Activated CD8-positive, alpha-beta T cell treated with anti-CD3 and anti-CD28 coated beads, Interleukin-2, amount 10 ng/mL, durations not matched to agents 7 days and 5 days (primary cell): ENCODE measurements at places on chromosomes 3 and 15. TPM values are rescaled to one million over a fixed set of nuclear protein-coding genes. Genes with fewer than 3 reads are reported as not detected.

The ANKUB1 gene
- not detected for total RNA-seq

The CILP gene
- 0.05 TPM for total RNA-seq

The ANKRD34C gene
- total RNA-seq = not detected

The ZKSCAN7 gene
- 2.4 TPM for total RNA-seq

The CNTN3 gene
- total RNA-seq = not detected

The TERB2 gene
- not detected for total RNA-seq

The SEC22C gene
- total RNA-seq = 51.4 TPM

The C3orf22 gene
- total RNA-seq = not detected

The STAC gene
- not detected for total RNA-seq

The CYP11A1 gene
- total RNA-seq = not detected

The MUSTN1 gene
- 1.5 TPM for total RNA-seq

The CALML4 gene
- 11.7 TPM for total RNA-seq

The UROC1 gene
- total RNA-seq = not detected

The FHIT gene
- 4.8 TPM for total RNA-seq

The LRRIQ4 gene
- total RNA-seq = 0.13 TPM

The REC114 gene
- not detected for total RNA-seq

The USP50 gene
- not detected for total RNA-seq

The MME gene
- not detected for total RNA-seq

The RHCG gene
- total RNA-seq = not detected

The MAGI1 gene
- not detected for total RNA-seq

The EPB42 gene
- not detected for total RNA-seq

The PLSCR2 gene
- total RNA-seq = not detected

The FAM3D gene
- not detected for total RNA-seq

The KCNMB3 gene
- 0.87 TPM for total RNA-seq

The UPK1B gene
- not detected for total RNA-seq

The PODXL2 gene
- total RNA-seq = 1.7 TPM

The PPP2R3A gene
- total RNA-seq = 0.05 TPM

The GALNT15 gene
- not detected for total RNA-seq

The RPL22L1 gene
- total RNA-seq = 89.3 TPM

The MASP1 gene
- total RNA-seq = not detected

The TNFSF10 gene
- total RNA-seq = 106 TPM

The ADAMTS9 gene
- not detected for total RNA-seq

The ZPLD1 gene
- total RNA-seq = not detected

The ETV5 gene
- total RNA-seq = 0.52 TPM

The OR4M2 gene
- not detected for total RNA-seq

The ACTC1 gene
- not detected for total RNA-seq

The TMEM212 gene
- not detected for total RNA-seq

The SH3BP5 gene
- 12.6 TPM for total RNA-seq

The C3orf85 gene
- not detected for total RNA-seq

The GPR62 gene
- not detected for total RNA-seq

The PRR20G gene
- total RNA-seq = not detected

The CPNE9 gene
- not detected for total RNA-seq

The SYNPR gene
- not detected for total RNA-seq

The MINAR1 gene
- 0.71 TPM for total RNA-seq

The GXYLT2 gene
- not detected for total RNA-seq

The RGMA gene
- not detected for total RNA-seq

The ATP8B4 gene
- total RNA-seq = 39.2 TPM

The CFAP92 gene
- total RNA-seq = 0.18 TPM

The CCR1 gene
- total RNA-seq = 41.4 TPM

The POMGNT2 gene
- 9.7 TPM for total RNA-seq

The LRRC58 gene
- total RNA-seq = 27.9 TPM

The NDN gene
- total RNA-seq = 4.7 TPM

The P2RY14 gene
- 0.63 TPM for total RNA-seq

The CCDC14 gene
- 47.9 TPM for total RNA-seq

The TMEM207 gene
- not detected for total RNA-seq

The TUSC7 gene
- total RNA-seq = not detected

The RETNLB gene
- total RNA-seq = not detected

The FAM174B gene
- total RNA-seq = 3.3 TPM
